ENCODE measurements at places on chromosomes 6 and 20.

DNA sequence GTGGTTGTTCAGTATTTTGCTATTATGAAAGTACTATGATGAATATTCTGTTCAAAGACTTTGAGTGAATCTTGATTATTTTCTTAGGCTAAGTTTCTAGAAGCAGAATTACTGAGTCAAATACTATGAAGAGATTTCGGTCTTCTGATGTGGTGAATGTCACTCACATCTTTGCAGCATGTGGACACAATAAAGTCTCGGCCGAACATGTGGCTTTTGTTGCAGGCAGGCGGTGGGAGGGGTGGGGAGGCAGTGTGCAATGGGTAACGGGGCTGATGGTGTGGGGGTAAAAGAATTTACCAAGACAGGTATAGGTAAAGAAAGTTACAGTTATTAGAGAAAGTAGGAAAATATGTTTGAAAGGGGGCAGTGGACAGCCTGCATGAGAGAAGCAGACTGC lies 156.4 kb upstream of the DTNBP1 start:
- no peak for DNase-seq

DNA sequence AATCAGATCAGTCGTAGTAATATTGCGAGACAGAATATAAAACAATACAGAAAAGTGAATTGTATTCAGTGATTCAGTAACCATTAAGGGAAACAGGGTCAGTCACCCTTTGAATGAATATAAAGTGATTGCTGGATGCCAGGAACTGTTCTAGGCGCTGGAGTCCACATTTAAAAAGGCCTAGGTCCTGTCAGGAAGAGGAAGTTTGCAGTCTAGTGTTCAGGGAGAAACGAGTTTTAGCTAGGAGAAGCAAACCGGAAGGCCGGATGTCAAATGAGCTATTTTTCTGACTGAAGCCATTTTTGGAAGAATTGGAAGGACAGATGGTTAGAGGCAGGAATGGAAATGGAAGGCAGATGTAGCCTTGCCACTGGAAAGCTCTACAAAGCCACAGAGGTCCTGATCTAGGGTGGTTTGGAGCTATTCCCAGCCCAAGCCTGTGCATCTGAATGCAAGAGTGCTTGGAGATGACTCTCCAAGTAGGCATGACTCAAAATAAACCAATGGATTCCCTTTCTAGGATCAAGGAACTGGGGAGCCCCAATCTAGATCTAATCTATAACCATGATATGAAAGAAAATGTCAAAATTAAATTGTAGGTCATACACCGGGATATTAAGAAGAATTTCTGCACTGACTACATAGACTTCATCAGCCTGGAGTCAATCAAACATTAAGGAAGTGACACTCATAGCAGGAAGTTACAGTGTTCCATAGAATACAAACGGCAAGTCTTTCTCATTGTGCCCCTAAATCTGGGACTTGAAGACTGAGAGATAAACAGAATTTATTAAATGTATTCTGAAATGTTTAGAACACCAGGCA lies 36.8 kb upstream of the CDKAL1 start:
- no peak for DNase-seq

- DNase-seq: no peak
Observed at GRCh38 chr6:100382767-100383195, 81.9 kb downstream of the SIM1 start.

GRCh38 chr6:139533171-139533570 lies 158.7 kb upstream of the CITED2 start:
- DNase-seq: no peak

GRCh38 chr6:107418118-107418517 lies 41.2 kb downstream of the PDSS2 start:
- no peak for DNase-seq

DNA sequence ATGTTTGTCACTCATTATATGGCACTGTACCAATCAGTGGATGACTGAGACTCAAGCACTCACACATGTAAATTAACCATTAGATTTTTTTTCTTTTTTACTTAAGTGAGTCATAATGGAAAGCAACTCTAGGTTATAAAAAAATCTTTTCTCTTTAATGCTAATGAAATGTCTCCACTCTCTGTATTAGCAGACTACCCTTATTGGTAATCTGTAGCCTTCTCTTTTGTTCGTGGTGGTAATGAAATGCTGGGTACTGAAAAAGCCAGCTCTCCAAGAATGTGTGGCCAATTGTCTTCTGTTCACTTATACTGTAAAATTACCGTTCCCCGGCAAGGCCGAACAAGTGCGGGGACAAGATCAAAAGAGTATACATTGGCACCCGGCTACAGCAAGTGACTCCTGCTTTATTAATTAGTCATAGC lies 69.0 kb downstream of the AFG1L start:
- DNase-seq: no peak

DNA sequence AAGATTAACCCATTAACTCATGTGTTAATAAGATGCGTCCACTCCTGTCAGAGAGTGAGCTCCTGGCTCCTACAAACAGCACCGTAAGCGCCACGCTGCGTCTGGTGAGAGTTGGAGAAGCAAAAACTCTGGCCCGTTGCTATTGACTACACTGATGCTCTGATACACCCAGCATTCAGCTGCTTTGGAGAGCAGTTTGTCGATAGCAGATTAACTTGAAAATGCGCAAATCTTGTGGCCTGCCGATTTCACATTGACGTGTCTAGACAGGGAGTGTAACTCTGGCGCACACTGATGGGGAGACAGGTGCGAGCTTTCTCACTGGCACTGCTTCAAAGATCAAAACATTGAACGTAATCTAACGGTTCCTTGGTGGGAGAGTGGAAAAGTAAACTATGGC lies 151.7 kb upstream of the RPS6KA2 start:
- DNase-seq: no peak

GRCh38 chr6:161033667-161034066 lies 42.1 kb downstream of the MAP3K4 start:
- DNase-seq: no peak
